Thoracic aorta (tissue), 2 donors: ENCODE measurements at places on chromosomes 5 and 9. TPM values are rescaled to one million over a fixed set of nuclear protein-coding genes. Genes with fewer than 3 reads are reported as not detected.

DEPDC1B gene
- total RNA-seq, result not detected

PKD2L2 gene
- not detected for total RNA-seq

ARL14EPL gene
- not detected for total RNA-seq

SLC4A9 gene
- total RNA-seq, result not detected

PCDHGB1 gene
- 11.4 TPM for total RNA-seq

DNA sequence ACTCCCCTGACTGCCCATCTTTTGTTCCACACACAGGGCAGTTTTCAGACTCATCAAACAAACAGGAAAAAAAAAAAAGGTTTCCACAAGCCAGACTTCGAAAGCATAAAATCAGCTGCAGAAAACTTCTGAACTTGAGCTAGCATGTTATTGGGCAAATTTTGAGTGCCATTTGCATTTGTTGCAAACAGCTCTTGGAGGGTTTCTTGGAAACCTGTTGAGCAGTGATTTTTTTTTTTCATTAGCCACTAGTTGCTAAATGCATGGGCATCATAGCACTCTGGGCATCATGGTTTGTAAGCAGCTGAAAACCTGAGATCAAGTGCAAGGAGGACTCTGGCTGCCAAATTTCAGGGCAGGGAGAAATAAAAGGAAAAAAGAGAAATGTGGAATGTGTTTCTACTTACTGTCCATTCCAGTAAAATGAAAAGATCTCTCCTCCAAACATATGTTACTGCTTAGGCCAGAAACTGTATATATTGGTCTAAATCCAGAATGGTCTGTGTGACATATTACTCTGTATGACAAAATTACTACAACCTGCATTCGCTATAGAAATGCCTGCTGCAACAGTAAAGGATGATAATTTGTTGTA, 85.2 kb upstream of the SMIM23 start:
- DNase-seq, result no peak
- no peaks in the 10 kb centered on the region for H3K4me1 ChIP-seq
- no peak overlapping the region for H3K27ac ChIP-seq
- H3K36me3 ChIP-seq, result no peaks in the 10 kb centered on the region
- no peak overlapping the region for H3K4me3 ChIP-seq

- H3K4me3 ChIP-seq, result no peak overlapping the region
- DNase-seq, result no peak
- no peaks in the 10 kb centered on the region for H3K4me1 ChIP-seq
These were observed 284.8 kb downstream of the PDE4D start for GRCh38 chr5:59608745-59609144.

GRCh38 chr5:6761333-6761732, 48.1 kb downstream of the TENT4A start:
- H3K4me3 ChIP-seq, result no peak overlapping the region
- no peaks in the 10 kb centered on the region for H3K27me3 ChIP-seq
- no peak overlapping the region for H3K27ac ChIP-seq
- peaks cover 16% of the 10 kb centered on the region for H3K36me3 ChIP-seq
- H3K4me1 ChIP-seq, result peaks cover 9% of the 10 kb centered on the region

GRCh38 chr9:112751056-112751795, 666 bp downstream of the SNX30 start:
- H3K4me3 ChIP-seq, result peak overlapping the region; percentile 78
- H3K36me3 ChIP-seq, result no peaks in the 10 kb centered on the region
- H3K27ac ChIP-seq, result peak overlapping the region; percentile 56
- no peaks in the 10 kb centered on the region for H3K27me3 ChIP-seq
- peaks cover 24% of the 10 kb centered on the region for H3K4me1 ChIP-seq
- no peak for DNase-seq

DNA sequence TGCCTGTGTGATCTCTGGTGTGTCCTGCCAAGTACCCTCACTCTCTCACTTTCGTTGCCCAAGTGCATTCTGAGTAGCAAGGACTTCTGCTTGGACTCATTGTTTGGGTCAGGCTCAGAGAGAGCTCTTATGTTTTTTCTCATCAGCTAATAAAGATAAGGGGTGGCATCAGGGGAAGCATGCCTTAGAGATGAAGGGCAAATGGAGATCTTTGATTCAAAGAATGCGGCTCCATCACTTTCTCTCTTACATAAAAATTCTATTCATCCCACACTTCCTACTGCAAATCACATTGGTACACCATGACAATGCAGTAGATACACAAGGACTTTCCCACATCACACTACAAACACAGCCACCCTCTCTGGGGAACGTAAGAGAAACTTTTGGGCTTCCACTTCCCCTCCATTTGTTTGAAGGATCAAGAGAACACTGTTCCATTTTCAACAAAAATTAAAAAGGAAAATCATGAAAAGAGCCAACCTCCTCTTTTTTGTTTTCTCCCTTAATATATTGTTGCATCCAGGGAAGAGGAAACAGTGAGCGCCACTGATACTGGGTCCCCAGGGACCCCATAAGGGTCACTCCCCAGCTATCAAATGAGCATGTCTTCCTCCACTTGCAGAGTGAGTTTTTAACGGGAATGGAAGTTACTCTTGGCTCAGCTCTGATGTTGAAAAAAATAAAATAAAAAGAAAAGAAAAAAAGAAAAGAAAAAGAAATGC, 73.0 kb downstream of the ZNF366 start:
- no peak overlapping the region for H3K4me3 ChIP-seq
- DNase-seq, result no peak
- no peaks in the 10 kb centered on the region for H3K36me3 ChIP-seq
- peak overlapping the region; percentile 90 for H3K27ac ChIP-seq
- H3K4me1 ChIP-seq, result peaks cover 67% of the 10 kb centered on the region
- no peaks in the 10 kb centered on the region for H3K27me3 ChIP-seq

DNA sequence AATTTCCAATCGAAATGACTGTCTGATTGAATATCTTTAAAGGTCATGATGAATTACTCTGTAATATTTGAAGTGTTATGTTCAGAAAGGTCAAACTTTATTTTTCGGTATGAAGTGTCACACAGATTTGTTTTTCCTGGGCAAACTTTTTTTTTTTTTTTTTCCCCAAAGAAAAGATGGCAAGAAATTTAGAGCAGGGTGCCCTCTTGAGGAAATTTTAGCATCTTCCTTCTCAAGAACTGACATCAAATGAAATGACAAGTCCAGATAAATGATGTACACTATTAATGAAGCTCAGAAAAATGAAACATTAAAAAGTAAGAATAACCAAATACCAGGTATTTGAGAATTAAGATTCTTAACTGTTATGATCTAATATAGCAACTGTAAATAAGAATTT, 123.6 kb downstream of the INVS start:
- H3K27ac ChIP-seq, result no peak overlapping the region
- DNase-seq, result no peak
- no peak overlapping the region for H3K4me3 ChIP-seq

DNA sequence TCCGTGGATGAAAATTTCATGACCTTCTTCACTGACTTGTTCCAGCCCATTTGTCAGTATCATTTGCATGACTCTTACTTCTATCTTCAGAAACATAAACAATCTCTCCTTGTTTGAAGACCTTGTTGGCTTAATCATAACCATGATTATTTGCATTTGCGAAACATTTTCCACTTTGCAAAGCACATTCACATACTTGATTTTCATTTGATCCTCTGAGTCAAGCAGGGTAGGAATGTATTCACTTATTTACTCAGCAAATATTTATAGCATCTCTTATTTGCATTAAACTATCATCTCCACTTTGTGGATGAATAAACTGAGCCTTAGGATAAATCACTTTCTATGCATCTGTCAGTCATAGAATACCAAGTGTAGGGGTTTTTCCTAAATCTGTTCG, 343.0 kb upstream of the SGCD start:
- no peak for DNase-seq
- no peaks in the 10 kb centered on the region for H3K27me3 ChIP-seq
- no peak overlapping the region for H3K27ac ChIP-seq
- no peaks in the 10 kb centered on the region for H3K36me3 ChIP-seq

DNA sequence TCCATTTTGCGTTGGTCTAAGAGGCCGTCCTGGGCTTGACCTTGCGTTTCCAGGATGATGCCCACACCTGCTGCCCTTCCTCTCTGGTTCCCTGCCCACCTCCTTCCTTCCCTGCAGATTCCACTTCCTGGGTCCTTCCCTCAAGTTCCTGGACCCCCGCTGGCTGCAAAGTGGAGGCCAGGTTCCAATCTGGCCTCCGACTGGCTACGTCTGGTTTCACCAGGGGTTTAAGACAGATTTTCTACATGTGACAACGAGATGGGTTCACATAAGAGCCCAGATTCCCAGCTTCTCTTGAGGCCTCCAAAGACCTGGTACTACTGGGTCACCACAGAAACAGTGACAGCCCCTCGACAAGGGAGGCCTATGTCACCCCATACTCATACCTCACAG, 2.1 kb downstream of the MGAT4B start:
- no peak for DNase-seq
- no peaks in the 10 kb centered on the region for H3K27me3 ChIP-seq
- peaks cover 15% of the 10 kb centered on the region for H3K4me1 ChIP-seq
- H3K27ac ChIP-seq, result no peak overlapping the region
- H3K4me3 ChIP-seq, result peak overlapping the region; percentile 95

- no peaks in the 10 kb centered on the region for H3K36me3 ChIP-seq
- peak overlapping the region; percentile 98 for H3K4me3 ChIP-seq
- H3K27ac ChIP-seq, result peak overlapping the region; percentile 88
These were observed 639 bp upstream of the RASA1 start for GRCh38 chr5:87266914-87267573.

- DNase-seq, result no peak
- no peaks in the 10 kb centered on the region for H3K4me1 ChIP-seq
- no peaks in the 10 kb centered on the region for H3K27me3 ChIP-seq
- H3K27ac ChIP-seq, result no peak overlapping the region
These were observed 179.8 kb downstream of the ENC1 start for GRCh38 chr5:74460694-74461093.

DNA sequence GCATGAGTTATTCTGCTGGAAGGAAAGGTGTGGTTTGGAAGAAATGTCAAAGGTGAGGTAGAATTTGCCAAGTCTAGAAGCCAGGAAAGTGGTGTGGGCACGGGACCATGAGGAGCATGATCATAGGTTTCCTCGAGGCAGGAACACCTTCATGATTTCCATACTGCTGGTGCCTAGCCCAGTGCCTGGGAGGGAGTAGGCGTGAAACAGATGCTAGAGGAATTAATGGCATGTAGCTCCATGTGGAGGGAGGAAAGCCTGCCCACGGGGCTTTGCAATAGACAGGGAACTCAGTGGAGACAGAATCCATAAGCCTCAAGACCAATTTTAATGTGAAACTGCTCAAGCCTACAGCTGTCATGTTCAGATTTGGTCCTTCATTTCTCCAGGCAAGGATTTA, 35.1 kb downstream of the TTLL11 start:
- no peak overlapping the region for H3K27ac ChIP-seq
- no peak for DNase-seq
- H3K4me3 ChIP-seq, result no peak overlapping the region
- no peaks in the 10 kb centered on the region for H3K36me3 ChIP-seq

GRCh38 chr5:150129813-150130492, 25.7 kb downstream of the PDGFRB start:
- peaks cover 54% of the 10 kb centered on the region for H3K4me1 ChIP-seq
- H3K36me3 ChIP-seq, result peaks cover 68% of the 10 kb centered on the region
- H3K27me3 ChIP-seq, result no peaks in the 10 kb centered on the region
- H3K27ac ChIP-seq, result no peak overlapping the region
- no peak for DNase-seq

DNA sequence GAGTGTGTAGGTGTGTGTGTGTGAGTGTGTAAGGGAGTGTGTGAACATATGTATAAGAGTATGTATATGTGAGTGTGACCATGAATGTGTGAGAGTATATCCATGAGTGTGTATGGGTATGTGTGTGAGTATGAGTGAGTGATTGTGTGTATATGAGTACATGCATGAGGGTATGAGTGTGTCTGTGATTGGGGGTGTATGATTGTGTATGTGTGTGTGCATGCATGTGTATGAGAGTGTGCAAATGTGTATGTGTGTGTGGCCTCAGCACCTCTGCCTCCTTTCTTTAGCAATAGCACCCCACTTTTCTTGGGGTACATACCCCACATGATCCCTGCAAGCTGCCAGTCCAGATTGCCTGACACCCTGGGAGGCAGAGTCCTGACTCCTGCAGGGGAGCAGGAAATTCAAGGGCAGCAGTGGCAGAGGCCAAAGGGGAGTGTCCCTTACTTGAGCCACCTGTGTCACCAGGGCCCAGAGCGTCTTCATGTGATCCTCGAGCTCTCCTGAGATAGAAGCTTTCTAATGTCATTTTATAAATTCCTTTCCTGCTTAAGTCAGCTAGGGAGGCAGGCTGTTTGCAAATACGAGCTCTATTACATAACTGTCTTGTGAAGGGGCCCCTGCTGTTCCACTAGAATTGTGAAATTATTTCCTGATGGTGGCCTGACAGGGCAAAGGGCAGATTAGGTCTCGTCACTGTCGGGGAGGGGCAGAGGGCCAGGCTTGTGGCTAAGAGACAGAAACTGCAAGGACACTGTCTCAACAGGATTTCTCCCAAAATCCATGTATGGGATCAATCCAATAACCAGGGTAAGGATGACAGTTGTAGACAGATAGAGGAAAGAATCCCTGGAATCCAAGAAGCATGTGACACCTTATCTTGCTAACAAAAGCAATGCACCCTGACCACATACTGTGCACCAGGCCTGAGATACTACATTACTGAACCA, 389.1 kb downstream of the GADD45G start:
- H3K27me3 ChIP-seq, result no peaks in the 10 kb centered on the region
- no peaks in the 10 kb centered on the region for H3K36me3 ChIP-seq
- no peak for DNase-seq
- H3K4me3 ChIP-seq, result no peak overlapping the region

- H3K4me1 ChIP-seq, result peaks cover 3% of the 10 kb centered on the region
- no peak for DNase-seq
- H3K27ac ChIP-seq, result no peak overlapping the region
These were observed 48.8 kb downstream of the KCNIP1 start for GRCh38 chr5:170552621-170553115.

DNA sequence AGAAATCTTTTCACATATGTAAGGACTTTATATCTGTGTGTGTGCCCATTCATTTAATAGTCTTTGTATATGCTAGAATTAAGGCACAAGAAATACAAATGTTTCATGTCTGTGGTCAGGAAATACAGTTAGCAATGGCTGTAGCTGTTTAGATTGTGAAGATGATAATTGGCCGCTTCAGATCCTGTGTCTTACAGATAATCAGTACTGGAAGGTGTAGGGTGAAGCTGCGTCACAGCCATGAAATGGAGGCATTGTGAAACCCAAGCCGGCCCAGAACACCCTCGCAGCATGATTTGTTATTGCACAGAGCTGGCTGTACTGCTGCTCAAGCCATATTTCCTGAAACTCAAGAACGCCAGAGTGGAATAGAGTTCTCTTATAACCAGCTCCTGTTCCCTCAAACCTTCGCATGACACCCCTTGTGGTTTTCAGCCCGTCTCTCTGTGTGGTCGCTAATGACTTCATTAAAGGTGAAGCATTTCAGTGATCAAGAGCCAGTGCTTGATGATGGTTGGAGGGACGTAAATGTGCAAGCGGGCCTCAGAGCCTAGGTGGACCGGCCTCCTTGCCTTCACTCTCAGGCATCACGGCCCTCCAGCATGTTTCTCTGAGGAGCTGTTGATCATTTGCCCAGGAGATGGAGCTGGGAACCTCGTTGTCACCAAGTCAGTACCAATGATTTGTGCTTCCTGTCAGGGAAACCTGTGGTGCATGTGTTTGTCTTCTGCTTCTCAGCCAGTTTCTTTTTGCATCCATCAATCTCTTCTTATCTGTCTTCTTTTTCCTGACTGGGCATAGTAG, 80.1 kb downstream of the F2RL2 start:
- no peak overlapping the region for H3K27ac ChIP-seq
- DNase-seq, result no peak
- H3K36me3 ChIP-seq, result no peaks in the 10 kb centered on the region
- no peaks in the 10 kb centered on the region for H3K27me3 ChIP-seq
- peak overlapping the region; percentile 16 for H3K4me3 ChIP-seq

- H3K4me1 ChIP-seq, result peaks cover 6% of the 10 kb centered on the region
- no peak overlapping the region for H3K4me3 ChIP-seq
- no peak overlapping the region for H3K27ac ChIP-seq
- DNase-seq, result no peak
- H3K27me3 ChIP-seq, result no peaks in the 10 kb centered on the region
These were observed 37.4 kb downstream of the PTTG1 start for GRCh38 chr5:160458806-160459800.
